NCI-H69 (cell line): ENCODE measurements at places on chromosomes 6 and 20.

- no peak for DNase-seq
Observed at GRCh38 chr6:22320750-22321149, 23.9 kb upstream of the PRL start.

GRCh38 chr6:17494919-17495318 lies 101.5 kb downstream of the CAP2 start:
- no peak for DNase-seq

DNA sequence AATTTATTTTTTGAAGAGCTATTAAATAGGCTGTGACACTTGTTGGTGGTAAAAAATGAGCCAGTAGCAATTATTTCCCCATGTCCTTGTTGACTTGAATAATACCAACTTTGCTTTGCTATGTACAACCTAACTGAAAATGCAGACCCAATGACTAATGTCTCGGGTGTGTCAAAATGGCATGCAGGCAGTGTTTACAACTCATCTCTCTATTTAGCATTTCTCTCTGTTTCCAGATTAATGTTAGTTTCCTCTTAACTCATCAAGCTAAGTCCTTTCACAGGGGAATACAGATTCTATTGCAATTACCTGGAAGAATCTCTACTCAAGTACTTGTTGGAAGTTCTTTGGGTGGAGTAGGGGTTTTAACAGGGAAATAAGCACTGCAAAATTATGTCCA lies 504.4 kb downstream of the BCKDHB start:
- no peak for DNase-seq

GRCh38 chr6:108251252-108251651 lies 9.6 kb downstream of the SNX3 start:
- no peak for DNase-seq

GRCh38 chr6:5672581-5673011 lies 334.1 kb downstream of the NRN1 start:
- peak; percentile 27 for DNase-seq

GRCh38 chr20:58330687-58331086 lies 21.2 kb downstream of the RAB22A start:
- DNase-seq, result no peak

- no peak for DNase-seq
Observed at GRCh38 chr6:110613356-110613755, 136.9 kb upstream of the SLC22A16 start.

DNA sequence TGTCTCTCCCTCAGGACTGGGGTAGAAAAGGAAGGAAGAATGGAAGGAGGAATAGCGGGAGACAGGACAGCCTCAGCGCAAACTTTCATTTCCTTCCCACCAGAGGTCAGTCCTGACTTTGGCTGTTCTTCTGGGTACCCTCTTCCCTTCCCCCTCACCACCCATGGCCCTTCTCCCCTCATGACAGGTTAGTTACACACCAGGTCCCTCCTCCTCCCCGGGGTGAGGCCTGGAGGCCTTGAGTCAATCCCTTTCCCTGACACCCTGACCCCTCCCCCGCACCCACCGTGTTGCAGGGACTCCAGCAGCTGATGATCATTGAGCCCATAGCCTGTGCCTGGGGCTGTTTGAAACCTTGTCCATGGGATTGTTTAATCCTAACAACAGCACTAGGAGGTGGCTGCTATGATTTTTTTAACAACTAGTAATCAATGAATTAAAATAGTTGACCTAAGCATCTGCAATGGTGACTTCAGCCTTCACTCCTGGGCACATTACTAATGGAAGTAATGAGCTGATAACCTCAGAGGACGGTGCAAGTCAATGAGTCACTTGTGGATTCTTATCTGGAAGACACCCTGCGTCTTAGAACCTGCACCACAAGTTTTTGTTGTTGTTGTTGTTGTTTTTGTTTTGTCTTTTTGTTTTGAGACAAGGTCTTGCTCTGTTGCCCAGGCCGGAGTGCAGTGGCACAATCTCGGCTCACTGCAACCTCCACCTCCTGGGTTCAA lies 46.6 kb upstream of the CCDC167 start:
- DNase-seq, result peak; percentile 28

GRCh38 chr6:121759370-121759769 lies 323.9 kb downstream of the GJA1 start:
- no peak for DNase-seq

GRCh38 chr6:86595641-86596040 lies 341.7 kb upstream of the HTR1E start:
- no peak for DNase-seq

GRCh38 chr6:144349690-144350527 lies 64.8 kb downstream of the UTRN start:
- no peak for DNase-seq

DNA sequence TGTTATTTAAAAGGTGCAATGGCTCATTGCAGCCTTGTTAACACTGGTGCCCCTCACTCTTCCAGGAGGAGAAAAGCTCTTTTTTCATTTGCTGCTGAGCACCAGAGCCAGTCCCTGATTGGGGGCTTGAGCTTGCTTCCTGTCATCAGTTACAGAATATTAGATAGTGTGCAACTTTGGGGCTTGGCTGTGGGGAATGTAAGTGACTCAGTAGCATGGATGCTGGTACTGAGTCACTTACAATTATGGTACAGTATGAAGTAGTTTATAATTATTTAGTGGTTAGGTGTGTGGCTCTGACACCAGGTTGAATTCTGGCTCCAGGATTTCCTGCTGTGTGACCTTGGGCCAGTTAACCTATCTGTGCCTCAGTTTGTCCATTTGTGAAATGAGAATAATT lies 37.6 kb downstream of the ANKS1A start:
- no peak for DNase-seq

- no peak for DNase-seq
Observed at GRCh38 chr20:64065062-64065973, 2.3 kb downstream of the TCEA2 start.

GRCh38 chr20:35791821-35792220 lies 20.0 kb downstream of the PHF20 start:
- no peak for DNase-seq

GRCh38 chr20:10524034-10524476 lies 89.0 kb downstream of the SLX4IP start:
- DNase-seq, result peak; percentile 92

GRCh38 chr6:89145091-89145955 lies 532 bp upstream of the PM20D2 start:
- peak; percentile 80 for DNase-seq

GRCh38 chr6:4964675-4965561 lies 38.9 kb downstream of the RPP40 start:
- DNase-seq, result no peak

DNA sequence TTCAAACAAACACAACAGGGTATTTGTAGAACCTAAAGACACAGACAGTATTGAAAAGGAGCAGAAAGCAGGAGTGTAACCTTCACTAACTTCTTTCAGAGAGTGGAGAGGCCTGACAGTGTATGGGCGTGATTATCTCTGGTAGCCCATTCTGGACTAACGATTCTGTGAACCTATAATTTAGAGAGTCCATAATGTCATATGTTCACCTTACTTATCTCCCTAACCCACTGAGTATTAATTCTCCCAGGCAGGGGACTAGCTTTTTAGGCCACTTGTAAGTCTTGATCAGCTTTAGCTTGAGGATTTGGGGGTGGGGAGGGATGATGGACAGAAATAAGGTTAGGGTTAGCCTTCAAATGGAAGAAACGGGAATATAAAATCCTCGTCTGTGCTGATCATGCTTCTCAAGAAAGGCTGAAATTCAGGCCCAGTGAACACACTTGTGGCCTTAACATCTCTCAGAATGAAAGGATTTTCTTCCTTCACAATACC lies 2.8 kb upstream of the PARD6B start:
- DNase-seq, result no peak

- DNase-seq, result no peak
Observed at GRCh38 chr20:60867589-60867988, 384.5 kb upstream of the CDH4 start.

GRCh38 chr20:59075934-59076508 lies 33.4 kb upstream of the PRELID3B start:
- DNase-seq, result no peak

DNA sequence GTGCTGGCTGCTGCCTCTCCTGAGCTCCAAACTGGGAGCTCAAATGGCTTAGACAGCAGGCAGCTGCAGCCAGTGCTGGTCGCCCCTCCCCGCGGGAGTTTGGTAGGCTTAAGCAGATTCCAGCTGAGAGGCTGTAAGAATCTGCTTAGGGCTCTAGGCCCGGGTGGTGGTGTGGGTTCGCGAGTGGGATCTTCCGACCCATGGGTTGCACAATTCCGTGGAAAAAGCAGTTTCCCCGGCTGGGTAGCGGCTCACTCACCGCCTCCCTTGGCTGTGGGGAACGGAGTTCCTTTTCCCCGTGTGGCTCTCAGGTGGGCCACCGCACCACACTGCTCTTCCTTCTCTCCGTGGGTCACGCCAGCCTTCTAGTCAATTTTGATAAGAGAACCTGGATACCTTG lies 232.5 kb downstream of the PKHD1 start:
- DNase-seq, result no peak

GRCh38 chr20:49320460-49320859 lies 42.6 kb upstream of the ZNFX1 start:
- DNase-seq, result peak; percentile 64

- peak; percentile 16 for DNase-seq
Observed at GRCh38 chr6:110529355-110529754, 52.9 kb upstream of the SLC22A16 start.

DNA sequence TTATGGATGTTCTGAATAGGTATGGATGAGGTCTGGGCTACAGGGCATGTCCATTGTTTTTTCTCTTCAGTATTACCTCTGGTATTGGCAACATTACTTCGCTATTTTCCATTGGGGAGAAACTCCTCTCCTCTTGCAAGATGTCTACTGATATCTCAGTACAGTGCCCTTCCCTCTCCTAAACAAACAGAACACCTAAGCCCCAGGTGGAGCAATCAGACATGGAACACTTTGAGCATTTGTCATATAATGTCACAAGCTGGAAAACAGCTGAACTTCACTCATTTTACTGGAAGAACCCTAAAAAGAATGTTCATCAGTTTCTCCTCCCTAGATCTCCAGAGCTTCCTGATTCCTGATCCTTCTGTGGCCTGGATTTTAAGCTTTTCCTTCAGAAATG lies 339.8 kb downstream of the FRK start:
- DNase-seq, result no peak

GRCh38 chr20:1002682-1003561 lies 811 bp upstream of the RSPO4 start:
- no peak for DNase-seq

DNA sequence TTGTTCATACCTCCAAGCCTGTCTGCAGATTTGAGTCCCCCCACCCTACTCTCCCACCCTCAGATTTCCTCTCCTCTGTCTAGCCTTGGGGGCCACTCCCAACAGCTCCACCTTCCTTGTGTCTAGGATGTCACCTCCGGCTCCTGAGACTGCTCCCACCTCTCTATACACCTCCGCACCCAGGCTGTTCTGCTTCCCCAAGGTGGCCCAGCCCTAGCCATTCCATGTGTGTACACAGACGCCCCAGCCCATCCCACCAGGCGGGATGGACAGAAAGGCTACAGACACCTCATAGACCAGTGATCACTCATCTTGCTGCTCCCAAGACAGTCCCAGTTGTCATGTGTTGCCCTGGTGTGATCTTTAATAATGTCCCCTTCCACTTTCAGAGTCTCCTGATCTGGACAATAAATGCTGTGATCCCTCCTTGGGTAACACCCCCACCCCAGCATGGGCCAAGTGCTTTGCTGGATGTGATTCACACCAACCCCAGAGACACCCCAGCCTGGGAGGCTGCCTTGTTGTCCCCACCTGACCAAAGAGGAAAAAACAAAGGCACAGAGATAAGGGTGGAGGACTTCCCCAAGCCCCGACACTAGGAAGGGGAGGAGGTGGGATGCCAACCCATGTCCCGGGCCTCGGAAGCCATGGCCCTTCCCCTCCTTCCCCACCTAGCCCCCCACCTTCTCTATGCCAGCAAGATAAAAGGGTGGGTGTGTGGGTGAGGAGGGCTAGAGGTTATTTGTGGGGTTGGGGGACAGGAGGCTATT lies 36.1 kb downstream of the MDFI start:
- peak; percentile 67 for DNase-seq

- no peak for DNase-seq
Observed at GRCh38 chr6:5081182-5081581, 4.0 kb upstream of the PPP1R3G start.

- DNase-seq, result peak; percentile 61
Observed at GRCh38 chr20:45469336-45470261, at the start of gene WFDC2. TSS of gene WFDC2 (plus strand) at chr20:45469753. CDS start at chr20:45469782, 29 bp downstream.

GRCh38 chr6:164640956-164641355 lies 668.4 kb downstream of the C6orf118 start:
- DNase-seq, result peak; percentile 25

GRCh38 chr6:156787569-156788492 lies 10.7 kb downstream of the ARID1B start:
- peak; percentile 60 for DNase-seq

- DNase-seq, result peak; percentile 79
Observed at GRCh38 chr6:46221222-46221793, 50.5 kb upstream of the ENPP5 start.

GRCh38 chr6:124927806-124928205 lies 34.4 kb upstream of the RNF217 start:
- no peak for DNase-seq

DNA sequence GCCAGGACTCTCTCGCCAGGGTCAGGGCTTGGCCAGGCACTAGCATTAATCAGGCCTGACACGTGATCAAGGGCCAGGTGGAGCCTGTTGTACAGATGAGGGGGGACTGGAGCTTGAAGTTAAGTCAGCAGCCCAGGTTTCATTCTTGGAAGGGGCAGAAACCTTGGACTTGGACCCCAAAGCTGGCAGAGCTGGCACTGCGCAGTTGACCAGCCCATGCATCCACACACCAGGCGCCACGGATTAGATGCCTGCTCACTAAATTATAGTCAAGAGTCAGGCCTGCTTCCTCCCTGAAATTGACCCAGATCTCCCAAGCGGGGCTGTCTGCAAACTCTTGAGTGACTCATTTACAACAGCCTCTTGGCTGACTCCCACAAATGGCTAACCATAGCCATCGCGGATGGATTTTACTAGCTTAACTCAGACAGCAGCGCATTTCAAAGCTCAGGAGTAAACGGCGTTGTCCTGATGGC lies 4.1 kb upstream of the TAF4 start:
- DNase-seq, result no peak

DNA sequence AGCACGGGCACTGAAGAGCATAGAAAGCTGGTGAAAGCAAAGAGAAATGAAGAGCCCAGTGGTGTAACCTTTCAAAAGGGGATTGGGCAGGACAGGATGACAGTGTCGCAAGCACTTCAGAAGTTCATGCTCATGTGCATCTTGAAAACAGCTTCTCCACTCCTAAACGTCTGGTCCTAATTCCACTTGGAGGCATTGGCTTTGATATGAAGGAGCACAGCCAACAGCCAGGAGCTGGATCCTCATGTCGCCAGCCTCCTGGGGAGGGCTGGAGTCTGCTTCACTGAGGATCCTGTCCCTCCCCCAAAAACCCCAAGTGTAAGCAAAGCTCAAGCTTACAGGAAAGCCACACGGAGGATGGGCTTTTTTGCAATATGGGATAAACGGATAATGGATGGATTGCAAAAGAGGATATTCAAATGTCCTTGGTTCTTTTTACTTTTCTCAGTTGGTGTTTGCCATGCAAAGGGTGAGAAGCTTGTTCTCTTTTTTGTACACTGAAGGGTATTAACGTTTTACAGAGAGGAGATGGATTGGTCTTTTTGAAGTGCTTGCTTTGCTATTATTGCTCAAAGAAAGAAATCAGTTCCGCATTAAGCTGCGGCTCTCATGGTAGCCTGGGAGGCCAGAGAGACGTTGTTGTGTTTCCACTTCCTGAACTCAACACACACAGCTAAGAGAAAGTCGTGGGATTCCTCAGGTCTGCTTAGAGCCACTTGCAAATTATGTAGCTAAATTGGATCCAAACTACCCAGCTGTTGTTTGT lies 92.2 kb downstream of the SIM1 start:
- DNase-seq, result no peak

- no peak for DNase-seq
Observed at GRCh38 chr20:5135363-5136012, 8.7 kb downstream of the CDS2 start.
